ENCODE measurements at places on chromosomes 6 and 20.
A peak's percentile ranks its signal among the peaks of the same experiment; 100 is the strongest.

DNA sequence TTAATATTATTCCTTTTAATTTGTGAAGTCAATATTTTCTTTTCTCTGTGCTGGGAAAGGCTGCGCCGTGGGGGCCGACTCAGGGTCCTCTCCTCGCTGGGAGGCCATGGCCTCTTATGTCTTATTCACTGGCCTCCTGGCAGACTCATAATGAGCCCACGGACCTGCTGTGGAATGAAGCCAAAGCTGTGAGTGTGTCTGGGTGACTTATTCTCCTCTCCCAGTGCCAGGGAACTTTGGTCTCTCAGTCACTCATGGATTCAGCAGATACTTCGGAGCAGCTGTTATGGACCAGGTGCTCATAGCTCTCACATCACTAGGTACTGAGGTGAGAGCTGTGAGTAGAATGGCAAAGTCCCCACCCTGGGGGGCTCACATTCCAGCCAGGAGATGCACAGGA lies 297.6 kb downstream of the CDH26 start:
- DNase-seq = peak; percentile 54

GRCh38 chr6:166830185-166830890 lies 126.0 kb downstream of the RNASET2 start:
- no peak for DNase-seq

DNA sequence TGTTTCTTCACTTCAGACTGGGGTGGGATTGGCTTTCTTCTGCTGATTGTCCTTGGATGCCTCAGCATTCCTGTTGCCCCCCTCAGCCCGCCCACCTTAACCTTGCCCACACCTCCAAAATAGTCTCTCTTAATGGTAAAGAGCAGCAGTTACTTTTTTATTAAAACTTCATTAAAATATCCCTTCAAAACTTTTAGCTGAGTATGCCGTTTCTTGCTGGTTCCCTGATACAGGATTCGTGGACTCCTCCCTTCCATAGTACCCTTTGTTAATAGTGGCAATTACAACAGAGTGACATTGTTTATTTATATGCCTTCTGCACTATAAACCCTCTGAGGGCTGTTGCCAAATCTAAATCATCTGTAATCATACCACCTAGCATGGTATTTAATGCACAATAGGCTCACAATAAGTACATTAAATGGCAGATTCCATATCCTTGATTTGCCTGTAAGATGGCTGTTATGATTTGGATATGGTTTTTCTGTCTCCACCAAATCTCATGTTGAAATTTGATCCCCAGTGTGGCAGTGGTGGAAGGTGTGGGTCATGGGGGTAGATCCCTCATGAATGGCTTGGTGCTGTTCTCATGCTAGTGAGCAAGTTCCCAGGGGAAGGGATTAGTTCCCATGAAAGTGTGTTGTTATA lies 3.5 kb upstream of the MOCS1 start:
- DNase-seq = no peak

DNA sequence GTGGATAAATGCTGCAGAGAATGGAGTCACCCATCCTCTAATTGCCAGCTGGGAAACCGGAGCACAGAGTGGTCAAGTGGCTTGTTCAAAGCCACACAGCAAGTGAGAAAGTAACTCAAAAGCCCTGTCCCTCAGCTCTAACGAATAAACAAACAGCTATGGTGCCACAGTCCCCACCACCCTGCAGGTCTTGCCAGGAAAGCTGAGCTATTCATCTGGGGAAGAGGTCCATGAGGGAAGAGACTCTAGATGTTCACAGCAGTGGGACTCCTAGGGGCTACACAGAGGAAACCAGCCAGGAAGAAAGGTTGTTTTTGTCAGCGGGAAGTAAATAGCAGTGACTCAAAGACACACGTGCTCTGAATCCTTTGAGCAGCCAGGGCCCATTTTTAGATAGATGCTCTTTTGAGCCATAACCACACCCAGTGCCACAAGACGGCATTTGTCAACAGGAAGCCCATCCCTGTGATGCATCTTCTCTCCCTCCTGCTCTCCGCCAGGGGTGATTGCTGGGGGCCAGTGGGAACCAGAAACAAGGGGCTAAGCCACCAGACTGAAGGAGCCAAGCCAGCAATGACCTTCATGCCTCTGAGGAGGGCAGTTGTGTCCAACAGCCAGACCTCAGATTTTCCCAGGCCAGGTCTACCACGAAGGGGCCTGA lies 32.4 kb upstream of the TCP11 start:
- peak; percentile 55 for DNase-seq

DNA sequence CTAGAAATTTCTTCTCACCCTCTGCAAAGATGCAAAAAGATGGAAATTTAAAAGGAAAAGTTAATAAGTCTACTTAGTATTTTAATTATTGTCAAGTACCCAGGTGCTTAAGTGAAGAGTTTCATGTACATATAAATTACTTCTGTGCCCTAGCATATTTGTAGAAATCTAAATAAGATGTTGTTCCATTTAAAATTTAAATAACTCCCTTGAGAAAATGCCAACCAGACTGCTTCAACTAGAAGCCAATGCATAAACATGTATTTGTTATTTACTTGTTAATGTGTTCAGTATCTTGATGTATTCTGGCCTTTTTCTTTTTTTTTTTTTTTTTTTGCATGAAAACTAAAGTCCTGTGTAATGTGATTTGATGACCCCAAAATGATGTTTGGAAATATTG lies 6.3 kb upstream of the TMEM244 start:
- DNase-seq = no peak

GRCh38 chr6:17866876-17867444 lies 120.5 kb downstream of the KIF13A start:
- no peak for DNase-seq

- DNase-seq = peak; percentile 39
Measured at GRCh38 chr6:21740376-21741124, 147.0 kb downstream of the SOX4 start.

All from foreskin fibroblast (primary cell).